ENCODE measurements at places on chromosomes 2 and 18. TPM values are rescaled to one million over a fixed set of nuclear protein-coding genes. Genes with fewer than 3 reads are reported as not detected.

The VAMP5 gene
- total RNA-seq = 36.7 TPM

The LCT gene
- 0.05 TPM for total RNA-seq

GRCh38 chr18:66555585-66555984 is 48.3 kb downstream of the CDH19 start:
- DNase-seq = no peak

The AQP12A gene
- not detected for total RNA-seq

The LIMS4 gene
- total RNA-seq = 0.48 TPM

GRCh38 chr2:189302274-189302948 is 122.8 kb upstream of the COL5A2 start:
- no peak for DNase-seq

DNA sequence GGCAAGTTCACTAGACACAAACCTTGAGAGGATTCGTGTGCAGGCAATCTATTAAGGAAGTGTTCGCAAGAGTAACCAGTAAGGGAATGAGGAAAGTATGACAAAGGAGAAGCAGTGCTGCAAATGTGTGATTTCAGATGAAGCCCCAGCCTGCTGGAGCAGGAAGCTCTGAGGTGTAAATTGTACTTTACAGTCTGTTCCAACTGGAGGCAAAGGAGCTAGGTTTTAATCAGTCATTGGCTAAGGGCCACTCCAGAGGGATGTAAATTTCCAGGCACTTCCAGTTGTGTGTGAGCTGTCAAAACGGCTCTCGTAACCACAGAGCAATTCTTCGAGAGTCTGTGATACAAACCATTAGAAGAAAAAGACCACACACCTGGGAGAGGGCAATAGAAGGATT is 359.5 kb upstream of the FAM98A start:
- DNase-seq = no peak

- DNase-seq = no peak
These were observed 702.2 kb upstream of the NRXN1 start for GRCh38 chr2:51734115-51734514.

DNA sequence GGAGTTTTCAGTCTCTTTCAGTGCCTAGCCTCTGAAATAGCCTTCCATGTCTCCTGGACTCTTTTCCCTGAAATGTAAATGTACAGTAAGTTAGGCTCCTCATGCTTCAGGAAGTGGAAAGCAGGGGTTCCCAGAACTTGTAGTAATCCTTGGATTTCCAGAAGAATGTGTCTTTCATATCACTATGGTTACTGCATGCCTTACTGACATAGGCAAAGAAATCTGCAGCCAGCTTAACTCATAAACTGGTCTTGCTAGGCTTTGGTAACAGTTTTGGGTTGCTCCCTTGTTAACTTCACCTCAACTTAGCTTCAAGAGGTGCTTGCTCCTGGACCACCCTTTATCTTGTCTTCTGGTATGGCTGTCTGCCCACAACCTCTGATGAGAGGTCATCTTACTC is 686.8 kb upstream of the DDX18 start:
- DNase-seq = no peak

GRCh38 chr18:45328811-45329210 is 286.5 kb upstream of the SLC14A2 start:
- no peak for DNase-seq

- no peak for DNase-seq
These were observed 381.6 kb downstream of the SUCLG1 start for GRCh38 chr2:84077496-84077895.
